Stimulated activated naive CD8-positive, alpha-beta T cell treated with anti-CD3 and anti-CD28 coated beads, Interleukin-15, Interleukin-2, amounts not matched to agents 100 U/mL and 50 U/mL, for 24 hours (primary cell): ENCODE measurements at places on chromosomes 4 and X.

- no peak for DNase-seq
These were observed 69.8 kb upstream of the SLC7A11 start for GRCh38 chr4:138311771-138312535.

- DNase-seq = no peak
These were observed 162.3 kb upstream of the EDNRA start for GRCh38 chr4:147318586-147318985.

DNA sequence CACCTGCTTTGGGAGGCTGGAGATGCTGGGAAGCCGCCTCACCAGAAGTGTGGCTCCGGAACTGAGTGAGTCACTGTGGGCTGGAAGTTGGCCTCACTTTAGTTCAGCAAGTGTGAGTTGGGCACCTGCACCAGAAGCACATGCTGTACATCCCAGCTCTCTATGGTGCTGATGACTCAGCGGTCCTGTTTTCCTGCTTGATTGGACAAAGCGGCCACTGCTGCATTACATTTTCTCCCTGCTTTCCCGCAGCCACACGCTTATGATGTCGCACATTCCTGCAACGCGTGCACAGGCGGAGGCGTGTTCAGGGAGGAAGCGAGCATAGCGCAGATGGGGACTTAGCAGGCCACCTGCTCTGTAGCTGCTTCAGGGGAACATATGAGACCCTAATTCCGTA, 26.7 kb upstream of the CLDN34 start:
- DNase-seq = peak; percentile 5

- no peak for DNase-seq
These were observed 205.9 kb downstream of the NDST4 start for GRCh38 chr4:114907568-114907967.

GRCh38 chr4:94244087-94244828, 36.6 kb downstream of the SMARCAD1 start:
- DNase-seq = no peak
